HL-60 (cell line): ENCODE measurements at places on chromosomes 3 and 15.

GRCh38 chr15:51290720-51291119 lies 47.7 kb downstream of the CYP19A1 start:
- DNase-seq, result no peak

DNA sequence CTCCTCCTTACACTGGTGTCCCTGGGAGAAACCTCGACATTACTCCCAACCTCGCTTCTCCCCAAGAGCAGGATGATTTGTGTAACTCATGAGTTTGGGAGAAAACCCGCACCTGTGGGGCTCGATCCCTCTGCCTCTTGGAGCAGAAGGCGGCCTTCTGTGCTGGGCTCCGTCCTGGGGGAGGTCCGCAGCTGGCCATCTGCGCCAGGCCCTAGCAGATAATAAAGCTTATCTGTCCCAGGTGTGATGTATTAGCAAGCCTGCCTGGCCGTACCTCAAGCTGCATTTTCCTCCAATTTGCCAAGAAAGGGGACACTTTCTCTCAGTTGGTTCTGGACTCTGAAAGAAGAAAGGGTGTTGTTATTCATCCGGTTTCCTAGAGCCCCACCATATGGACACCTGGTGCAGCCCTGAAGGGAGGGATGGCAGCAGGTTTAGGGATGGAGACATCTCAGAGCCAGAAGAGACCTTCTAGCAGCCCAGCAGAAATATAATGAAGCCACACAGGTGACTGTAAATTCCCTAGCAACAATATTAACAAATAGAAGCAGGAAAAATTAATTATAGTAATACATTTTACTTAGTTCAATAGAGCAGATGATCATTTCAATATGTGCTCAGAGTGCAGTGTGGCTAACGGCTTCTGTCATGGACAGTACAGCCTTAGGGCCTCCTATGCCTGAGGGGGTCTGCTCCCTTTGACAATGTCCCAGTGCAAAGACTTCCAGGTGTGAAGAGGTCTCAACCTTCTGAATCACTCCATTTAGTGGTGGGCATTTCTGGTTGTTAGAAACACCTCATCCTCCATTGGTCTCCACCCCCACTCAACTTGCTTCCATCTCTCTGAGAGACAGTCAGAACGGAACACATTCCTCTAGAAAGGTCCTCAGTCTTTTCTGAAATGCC lies 94.8 kb downstream of the CPN2 start:
- no peak for DNase-seq

GRCh38 chr3:96734273-96735009 lies 80.0 kb upstream of the EPHA6 start:
- DNase-seq, result no peak

DNA sequence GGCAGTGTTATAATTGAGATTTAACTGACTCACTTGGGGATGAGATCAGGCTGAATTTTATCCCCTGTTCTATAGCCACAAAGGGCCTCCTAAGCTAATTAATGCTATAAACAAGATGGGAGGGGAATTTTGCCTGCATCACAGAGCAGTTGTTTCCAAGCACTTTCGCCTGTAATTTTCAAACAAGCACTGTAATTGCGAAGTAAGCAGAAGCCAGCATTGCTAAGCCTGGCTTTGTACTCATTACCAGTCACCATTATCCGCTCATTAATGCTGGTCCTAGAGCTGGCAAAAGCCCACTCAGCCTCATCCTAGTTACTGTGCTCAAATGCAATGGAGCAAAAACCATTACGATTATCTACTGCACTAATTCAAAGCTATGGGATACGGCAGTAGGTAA lies 356.6 kb upstream of the UBE2E2 start:
- DNase-seq, result no peak

DNA sequence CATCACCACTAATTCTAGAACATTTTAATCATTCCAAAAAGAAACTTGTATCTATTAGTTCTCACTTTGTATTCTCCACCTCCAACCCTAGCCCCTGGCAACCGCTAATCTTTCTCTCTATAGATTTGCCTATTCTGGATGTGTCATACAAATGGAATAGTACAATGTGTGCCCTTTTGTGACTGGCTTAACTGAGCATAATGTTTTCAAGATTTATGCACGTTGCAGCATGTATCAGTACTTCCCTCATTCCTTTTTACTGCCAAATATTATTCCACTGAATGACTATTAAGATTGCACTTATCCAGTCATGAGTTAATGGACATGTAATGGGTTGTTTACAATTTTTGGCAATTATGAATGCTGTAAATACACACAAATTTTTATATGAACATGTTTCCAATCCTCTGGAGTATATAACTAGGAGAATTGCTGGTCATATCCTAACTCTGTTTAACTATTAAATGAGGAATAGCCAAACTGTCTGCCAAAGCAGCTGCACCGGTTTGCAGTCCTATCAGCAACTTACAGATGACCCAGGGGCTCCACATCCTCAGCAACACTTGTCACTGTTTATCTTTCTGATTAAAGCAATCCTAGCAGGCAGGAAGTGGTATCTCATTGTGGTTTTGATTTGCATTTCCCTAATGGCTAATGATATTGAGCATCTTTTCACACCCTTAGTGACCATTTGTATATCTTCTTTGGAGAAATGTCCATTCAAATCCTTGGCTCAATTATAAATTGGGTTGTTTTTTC lies 42.9 kb downstream of the DCUN1D1 start:
- DNase-seq, result no peak

DNA sequence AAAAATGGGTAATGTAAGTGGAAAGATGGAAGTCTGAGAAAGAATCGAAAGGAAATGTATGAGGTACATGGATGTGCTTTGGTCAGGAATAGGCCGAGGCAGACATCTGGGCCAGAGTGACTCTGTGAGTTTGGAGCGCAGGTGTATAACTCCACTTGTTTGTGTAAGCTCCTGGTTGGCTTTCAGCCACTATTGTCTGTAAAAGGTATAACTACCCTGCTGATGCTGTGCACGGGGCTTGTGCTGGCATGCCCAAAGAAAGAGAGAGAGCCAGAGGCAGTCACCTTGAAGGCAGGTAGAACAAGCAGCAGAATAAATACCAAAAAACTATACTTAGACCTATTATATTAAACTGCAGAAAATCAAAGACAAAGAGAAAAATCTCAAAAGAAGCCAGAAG lies 32.7 kb upstream of the CD96 start:
- no peak for DNase-seq

- DNase-seq, result no peak
Measured at GRCh38 chr15:57310876-57311275, 65.4 kb upstream of the CGNL1 start.
